OCI-LY7 (cell line): ENCODE measurements at places on chromosomes 5 and 9.

GRCh38 chr5:16704945-16705344 lies 88.1 kb upstream of the RETREG1 start:
- no peak for DNase-seq

- DNase-seq = no peak
Measured at GRCh38 chr9:71920456-71921189, 9.2 kb downstream of the C9orf85 start.

- DNase-seq = no peak
Measured at GRCh38 chr5:66248874-66249273, 104.8 kb downstream of the SREK1 start.

- DNase-seq = no peak
Measured at GRCh38 chr5:22500556-22500955, 352.6 kb downstream of the CDH12 start.

DNA sequence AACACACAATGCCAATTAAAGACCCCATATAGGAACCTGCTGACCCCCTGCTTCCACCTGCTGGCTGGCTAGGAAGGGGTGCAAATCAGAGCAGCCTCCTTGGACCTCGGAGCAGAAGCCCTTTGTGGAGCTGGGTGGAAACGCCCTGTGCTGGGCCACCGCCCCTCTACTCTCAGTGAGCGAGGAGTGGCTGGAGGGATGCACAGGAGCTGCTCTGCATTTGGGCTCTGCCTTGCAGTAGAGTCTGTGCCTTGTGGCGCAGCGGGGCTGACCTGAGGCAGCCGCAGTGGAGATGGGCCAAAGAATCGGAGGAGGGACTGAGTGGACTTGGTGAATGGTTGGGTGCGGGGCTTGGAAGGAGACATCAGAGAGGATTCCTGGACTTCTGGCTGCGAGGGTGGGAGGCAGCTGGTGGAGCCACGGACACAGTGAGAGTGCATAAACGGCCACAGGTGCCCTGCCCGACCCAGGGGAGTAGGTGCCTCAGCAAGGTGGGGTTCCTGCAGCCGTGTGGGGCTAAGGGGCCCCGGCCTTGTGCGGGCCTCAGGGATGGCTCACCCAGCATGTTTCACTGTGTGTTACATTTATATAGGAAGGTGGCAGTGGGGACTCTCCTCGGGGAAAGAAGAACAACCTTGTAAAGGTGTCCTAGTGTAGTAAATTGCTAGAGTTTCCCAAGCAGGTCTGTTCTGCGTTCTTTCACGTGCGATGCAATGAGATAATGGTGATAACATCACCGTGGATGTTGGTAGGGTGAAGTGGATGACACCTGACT lies 14.1 kb upstream of the IRX4 start:
- DNase-seq = no peak

DNA sequence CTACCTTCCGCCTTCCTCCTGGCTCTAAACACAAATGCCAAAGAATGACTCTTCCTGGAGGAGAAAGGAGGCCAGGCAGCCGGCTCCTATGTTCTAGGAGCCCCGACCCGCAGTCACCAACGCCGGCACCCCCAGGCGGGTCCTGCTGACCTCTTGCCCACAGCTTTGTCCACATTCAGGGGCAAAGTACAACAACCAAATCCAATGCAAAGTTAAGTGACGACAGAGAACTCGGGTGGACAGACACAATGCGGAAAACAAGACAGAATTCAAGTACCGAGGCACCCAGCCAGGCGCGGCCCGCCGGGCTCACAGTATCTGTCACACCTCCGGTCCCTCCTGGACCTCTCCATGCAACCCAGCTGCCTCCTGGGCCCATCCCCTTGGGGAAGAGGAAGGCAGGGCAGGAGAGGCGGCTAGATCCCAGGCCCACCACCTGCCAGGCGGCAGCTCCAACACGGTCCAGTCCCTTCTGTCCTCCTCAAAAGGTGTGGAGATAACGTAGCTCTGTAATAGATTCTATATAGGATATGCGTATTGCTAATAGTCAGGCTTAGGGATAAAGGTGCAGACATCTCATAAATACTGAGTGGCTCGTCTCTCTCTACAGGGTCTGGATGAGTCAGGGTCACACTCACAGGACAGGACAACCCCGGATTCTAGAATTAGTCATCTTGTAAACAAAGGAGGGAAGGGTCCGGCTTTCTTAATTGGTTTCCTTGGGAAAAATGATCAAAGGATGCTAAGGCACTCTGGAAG lies 46.9 kb upstream of the UBAC1 start:
- no peak for DNase-seq

GRCh38 chr9:21023861-21024260 lies 7.6 kb downstream of the HACD4 start:
- DNase-seq = no peak

GRCh38 chr9:30967476-30967875 lies 1417.0 kb upstream of the ACO1 start:
- DNase-seq = no peak

- DNase-seq = no peak
Measured at GRCh38 chr5:141780952-141781781, 97.0 kb downstream of the PCDH1 start.

DNA sequence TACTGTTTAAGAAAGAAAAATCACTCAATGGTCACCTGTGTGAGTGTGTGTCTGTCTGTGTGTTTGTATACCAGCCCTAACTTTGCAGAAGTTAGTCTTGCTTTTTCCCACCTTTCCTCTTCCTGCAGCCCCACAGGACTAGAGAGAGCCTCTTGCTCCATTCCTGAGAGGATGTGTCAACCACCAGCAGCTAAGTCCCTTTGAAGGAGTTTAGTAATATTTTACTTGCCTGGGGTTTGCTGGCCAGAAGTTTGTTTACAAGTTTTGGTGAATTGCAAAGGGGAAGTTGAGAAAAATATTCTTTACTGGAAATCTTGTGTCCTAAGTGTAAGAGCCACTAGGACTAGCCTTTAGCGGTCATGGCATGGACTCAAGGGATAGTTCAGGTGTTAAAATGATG lies 316.2 kb downstream of the BRINP1 start:
- DNase-seq = no peak

- DNase-seq = no peak
Measured at GRCh38 chr5:9249231-9249630, 296.6 kb downstream of the SEMA5A start.

DNA sequence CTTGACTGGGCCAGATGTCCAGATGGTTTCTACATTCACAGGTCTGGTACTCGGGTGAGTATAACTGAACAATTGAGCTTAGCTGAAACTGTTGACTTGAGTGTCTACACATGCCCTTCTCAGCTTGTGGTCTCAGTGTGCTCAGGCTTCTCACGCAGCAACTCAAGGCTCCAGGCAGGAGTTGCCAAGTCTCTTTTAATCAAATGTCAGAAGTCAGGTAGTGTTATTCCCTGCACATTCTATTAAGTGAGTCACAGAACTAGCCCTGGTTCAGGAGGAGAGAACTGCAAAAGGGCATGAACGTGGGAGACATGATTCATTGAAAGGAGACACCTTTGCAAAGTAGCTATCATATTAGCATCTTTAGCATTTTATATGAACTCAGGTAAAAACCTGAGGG lies 199.3 kb upstream of the ACTBL2 start:
- DNase-seq = no peak

GRCh38 chr5:68258531-68258930 lies 43.0 kb downstream of the PIK3R1 start:
- DNase-seq = no peak

- DNase-seq = no peak
Measured at GRCh38 chr9:94802793-94803192, 76.3 kb downstream of the AOPEP start.

- no peak for DNase-seq
Measured at GRCh38 chr9:128102196-128102595, 25.3 kb downstream of the PTGES2 start.

DNA sequence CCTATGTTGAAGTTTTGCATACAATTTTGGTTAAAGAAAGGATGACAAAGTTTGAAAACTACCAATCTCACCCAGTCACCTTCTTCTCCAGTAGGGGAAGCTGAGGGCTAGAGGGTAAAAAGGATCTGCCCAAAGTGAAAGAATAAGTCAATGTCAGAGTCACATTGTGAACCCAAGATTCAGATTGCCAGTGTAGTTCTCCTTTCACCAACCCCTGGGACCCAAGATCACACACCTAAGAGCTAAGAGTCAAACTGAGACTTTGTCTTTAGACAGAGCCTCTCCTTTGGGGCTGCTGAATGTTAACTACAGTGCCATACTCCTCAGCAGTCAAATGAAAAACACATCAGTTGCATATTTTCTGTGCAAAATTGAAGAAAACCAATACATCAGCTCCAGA lies 210.6 kb downstream of the ATP10B start:
- no peak for DNase-seq
